Erythroblast (primary cell): ENCODE measurements at places on chromosomes 3 and 15.

DNA sequence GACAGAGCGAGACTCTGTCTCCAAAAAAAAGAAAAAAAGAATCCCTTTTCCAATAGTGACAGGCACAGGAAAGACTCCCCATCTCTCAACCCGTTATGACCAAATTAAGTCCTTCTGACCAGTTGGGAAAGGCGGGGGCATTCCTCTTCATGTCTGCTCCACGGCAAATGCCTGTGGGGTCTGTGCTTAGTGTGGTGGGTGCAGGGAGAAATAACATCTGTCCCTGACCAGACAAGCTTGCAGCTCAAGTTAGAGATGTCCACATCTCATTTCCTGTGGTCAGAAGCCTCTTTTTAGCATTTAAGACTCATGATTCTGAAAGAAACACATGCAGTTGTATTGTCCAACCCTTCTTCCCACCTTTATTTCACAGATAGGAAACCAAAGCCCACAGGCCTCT is 16.2 kb downstream of the PLA1A start:
- DNase-seq: no peak

DNA sequence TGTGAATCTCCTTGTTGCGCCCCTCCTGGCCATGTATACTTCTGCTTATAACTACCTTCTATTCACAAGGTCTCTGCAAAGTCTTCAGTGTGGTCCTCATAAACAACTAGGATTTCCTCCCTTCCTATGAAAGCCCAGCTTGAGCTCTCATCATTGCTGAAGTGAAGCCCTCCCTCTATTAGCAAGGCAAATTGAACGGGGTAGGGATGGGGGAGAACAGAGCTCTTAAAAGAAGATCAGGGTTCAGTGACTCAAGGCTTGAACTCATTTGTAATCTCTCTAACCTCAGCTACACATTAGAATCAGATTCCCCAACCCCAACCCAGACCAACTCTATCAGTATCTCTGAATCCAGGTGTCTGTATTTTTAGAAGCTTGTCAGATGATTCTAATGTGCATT is 88.3 kb upstream of the ST8SIA2 start:
- DNase-seq: no peak

DNA sequence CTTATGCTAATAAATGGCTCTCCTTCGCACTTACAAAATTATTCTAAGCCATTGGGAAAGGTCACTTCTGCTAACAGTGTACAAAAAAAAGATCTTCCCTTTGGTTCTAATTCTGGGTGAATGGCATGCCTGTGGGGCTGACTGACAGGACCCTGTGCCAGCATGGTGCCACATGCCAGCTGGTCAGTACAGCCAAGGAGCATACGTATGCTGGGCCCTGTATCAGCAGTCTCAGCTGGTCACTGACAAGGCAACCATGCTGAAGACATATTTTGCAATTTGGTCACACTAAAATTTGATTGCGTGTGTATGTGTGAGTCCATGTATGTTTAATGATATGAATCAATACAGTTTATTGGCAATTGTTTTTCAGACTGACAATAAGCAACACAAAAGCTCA is 246.1 kb downstream of the TBL1XR1 start:
- no peak for DNase-seq

DNA sequence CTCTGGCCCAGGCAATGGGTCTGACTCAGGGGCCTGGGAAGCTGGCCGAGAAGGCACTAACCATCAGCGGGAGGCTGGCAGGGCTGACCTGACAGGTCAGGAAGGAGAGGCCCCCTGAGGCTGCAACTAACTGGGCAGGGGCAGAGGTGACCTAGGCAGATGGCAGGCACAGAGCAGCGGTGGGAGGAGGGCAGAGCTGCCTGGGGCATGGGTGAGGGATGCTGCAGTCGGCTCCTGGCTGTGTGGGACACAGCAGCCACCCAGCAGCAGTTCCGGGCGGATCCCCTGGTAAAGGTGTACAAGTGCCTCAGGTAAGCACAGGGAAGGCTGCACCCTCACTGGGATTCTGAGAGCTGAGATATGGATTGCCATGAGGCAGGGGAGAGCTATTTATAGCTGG is 236.1 kb downstream of the OCA2 start:
- no peak for DNase-seq

GRCh38 chr3:189983612-189984011 is 137.1 kb downstream of the P3H2 start:
- DNase-seq: no peak

DNA sequence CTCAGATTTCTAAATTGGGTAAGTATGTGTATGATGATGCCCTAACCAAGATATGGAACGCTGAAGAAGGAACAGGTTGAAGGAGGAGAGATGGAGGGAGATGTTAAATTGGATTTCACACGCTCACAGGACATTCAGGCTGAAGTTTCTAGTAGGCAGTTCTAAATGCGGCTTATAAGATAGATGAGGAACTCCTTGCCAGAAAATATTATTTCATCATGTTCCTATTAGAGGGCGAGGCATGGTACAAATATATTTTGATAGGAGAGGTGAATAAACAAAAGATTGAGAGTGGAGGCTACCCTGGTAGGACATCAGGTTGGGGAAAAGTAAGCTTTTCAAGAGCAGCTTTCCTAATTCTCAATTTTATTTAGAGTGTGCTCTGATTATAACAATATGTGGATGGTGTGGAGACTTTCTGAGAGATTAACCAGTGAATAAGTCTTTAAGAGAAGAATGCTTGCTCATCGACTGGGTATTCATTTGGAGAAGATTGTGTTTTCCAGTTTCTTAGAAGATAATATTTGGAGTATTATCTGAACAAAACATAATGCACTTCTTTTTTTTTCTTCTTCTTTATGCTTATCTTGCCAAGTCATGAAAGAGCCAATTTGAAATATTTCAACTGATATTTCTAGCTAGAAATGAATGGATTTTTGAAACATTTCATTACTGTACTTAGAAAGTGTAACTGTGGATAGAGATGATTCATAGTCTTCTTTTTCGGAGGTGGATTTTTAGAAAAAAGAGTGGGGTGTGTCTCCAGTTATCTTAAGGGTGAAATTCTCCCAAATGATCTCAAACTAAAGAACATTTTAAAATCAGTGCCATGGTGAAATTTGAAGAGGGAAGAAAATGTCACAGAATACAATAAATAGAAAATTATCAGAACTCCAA is 88.5 kb downstream of the B3GALNT1 start:
- peak; percentile 8 for DNase-seq

GRCh38 chr3:49790626-49791411 is 4.5 kb upstream of the IP6K1 start:
- DNase-seq: no peak

DNA sequence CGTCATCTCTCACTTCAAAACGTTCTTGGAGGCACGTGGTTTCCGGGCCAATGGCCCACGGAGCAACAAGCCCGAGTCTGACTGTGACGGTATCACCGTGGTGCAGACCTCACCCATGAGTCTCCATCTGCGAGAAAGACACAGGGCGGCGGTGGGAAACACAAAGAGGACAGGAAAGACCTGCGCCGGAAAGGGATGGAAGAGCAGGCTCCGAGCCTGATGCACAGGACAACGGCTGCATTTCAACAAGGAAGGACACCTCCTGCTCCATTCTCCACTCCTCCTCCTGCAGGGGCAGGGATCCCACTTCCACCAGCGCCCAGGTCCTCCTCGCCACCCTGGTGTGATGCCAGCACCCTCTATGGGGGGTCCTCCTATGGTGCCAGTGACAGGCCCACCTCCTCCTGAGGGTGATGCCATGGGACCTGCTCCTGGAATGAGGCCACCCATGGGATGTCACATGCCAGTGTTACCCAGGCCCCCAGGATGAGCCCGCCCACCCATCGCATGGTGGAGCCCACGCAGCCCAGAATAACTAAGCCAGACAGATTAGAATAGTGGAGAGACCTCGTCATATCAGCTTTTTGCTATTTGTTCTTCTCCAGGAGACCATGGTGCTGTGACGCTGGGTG is 73.0 kb upstream of the PCSK6 start:
- no peak for DNase-seq

GRCh38 chr15:42358141-42358540 is 1.2 kb upstream of the CAPN3 start:
- DNase-seq: no peak

- DNase-seq: peak; percentile 60
Observed at GRCh38 chr3:41200669-41201021, 1.3 kb downstream of the CTNNB1 start.

DNA sequence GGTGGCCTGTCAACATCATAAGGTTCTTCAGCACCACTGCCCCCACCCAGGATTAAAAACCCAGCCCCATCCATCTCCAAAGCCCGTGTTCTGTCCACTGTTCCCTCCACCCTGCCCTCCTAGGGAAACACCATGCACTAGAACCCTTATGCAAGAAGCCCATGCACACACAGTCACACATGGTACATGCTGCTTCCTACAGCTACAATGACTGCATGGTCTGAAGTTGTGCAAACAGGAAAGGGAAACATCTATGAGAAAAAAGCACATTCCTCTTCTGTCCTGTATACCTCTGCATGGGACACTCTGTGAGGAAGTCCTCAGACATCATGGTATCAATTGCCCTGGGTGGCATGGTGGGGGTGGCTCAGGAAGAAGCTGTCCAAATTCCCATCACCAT is 108.6 kb upstream of the MRPS22 start:
- no peak for DNase-seq

DNA sequence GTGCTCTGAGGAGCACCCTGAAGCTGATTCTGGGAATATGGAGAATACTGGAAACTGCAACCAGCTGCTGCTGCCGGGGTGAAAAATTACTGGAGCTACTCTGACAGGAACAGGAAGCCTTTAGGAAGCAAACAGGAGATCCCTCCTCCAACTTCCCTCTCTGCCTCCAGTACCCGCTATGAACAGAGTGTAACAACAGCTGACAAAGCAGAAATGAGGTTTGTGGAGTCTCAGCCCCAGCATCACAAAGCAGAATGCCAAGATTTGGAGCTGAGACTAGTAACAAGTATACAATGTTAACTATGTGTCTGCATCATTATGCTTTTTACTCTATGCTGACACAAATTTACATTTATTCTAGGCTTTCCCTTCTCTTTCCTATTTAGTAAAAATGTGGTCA is 22.7 kb upstream of the PIAS1 start:
- DNase-seq: no peak

DNA sequence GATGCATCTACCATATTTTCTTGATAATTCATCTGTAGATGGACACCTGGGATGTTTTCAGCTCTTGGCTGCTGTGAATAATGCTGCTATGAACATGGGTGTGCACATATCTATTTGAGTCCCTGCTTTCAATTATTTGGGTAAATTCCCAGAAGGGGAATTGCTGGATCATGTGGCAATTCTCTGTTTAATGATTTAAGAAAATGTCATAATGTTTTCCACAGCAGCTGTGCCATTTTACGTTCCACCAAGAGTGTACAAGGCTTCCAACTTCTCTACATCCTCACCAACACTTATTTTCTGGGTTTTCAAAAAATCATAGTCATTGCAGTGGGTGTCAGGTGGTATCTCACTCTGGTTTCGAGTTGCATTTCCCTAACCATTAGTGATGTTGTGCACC is 64.4 kb downstream of the NSMCE3 start:
- no peak for DNase-seq

GRCh38 chr3:112104774-112105173 is 18.6 kb downstream of the C3orf52 start:
- no peak for DNase-seq

DNA sequence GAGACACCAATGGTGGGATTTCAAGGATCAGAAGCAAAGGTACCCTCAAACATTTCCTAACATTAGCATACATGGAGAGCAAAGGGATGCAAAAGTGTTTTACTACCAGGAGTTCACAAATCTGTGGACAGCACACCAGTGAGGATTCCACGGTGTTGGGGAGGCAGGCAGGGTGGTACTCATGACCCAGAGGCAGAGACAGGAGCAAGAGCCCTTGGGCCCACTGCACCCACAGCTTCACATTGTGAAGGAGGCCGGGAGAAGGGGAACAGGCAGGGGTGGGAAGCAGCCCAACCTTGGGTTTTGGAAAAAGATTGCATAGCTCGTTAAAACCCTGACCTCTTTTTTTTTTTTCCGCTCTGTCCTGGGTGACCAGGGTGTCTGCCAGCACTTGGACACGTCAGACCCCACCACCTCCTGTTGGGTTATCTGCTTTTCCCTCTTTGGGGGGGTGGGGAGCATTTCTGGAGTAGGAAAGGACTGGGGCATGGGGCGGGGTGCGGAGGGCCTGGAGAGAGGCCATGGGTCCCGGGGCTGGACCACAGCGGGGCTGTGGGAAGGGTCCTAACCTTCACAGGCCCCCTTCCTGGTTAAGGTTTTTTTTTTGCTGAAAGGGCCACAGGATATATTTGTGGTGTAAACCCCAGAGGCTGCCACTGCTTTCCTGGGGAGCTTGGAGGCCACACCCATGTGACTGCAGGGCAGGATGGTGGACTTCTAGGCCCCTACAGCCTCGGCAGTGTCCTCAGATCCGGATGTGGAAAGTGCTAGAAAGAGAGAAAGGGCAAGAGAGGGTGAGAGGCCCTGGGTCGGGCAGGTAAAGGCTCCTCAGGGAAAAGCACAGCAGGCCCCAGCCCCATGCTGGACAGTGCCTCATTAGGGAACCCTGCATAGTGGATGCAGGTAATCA is 12.5 kb downstream of the SH2D7 start:
- DNase-seq: no peak
